ENCODE measurements at places on chromosomes 3 and 15. TPM values are rescaled to one million over a fixed set of nuclear protein-coding genes. Genes with fewer than 3 reads are reported as not detected.

PRICKLE2 gene
- 17.1 TPM for total RNA-seq

GCSAM gene
- not detected for total RNA-seq

PARP15 gene
- total RNA-seq: not detected

SYNM gene
- 2.4 TPM for total RNA-seq

ZFYVE19 gene
- total RNA-seq: 13.2 TPM

GADL1 gene
- total RNA-seq: 0.08 TPM

IL5RA gene
- total RNA-seq: not detected

HYAL1 gene
- 0.60 TPM for total RNA-seq

SPTBN5 gene
- total RNA-seq: 0.23 TPM

SAMMSON gene
- not detected for total RNA-seq

PRSS50 gene
- not detected for total RNA-seq

CCDC39 gene
- not detected for total RNA-seq

CFAP44 gene
- total RNA-seq: 3.2 TPM

Data from smooth muscle cell of the coronary artery (primary cell).